ENCODE measurements at places on chromosomes 4 and X.

- DNase-seq, result no peak
Observed at GRCh38 chr4:76498550-76498949, 63.5 kb downstream of the SHROOM3 start.

DNA sequence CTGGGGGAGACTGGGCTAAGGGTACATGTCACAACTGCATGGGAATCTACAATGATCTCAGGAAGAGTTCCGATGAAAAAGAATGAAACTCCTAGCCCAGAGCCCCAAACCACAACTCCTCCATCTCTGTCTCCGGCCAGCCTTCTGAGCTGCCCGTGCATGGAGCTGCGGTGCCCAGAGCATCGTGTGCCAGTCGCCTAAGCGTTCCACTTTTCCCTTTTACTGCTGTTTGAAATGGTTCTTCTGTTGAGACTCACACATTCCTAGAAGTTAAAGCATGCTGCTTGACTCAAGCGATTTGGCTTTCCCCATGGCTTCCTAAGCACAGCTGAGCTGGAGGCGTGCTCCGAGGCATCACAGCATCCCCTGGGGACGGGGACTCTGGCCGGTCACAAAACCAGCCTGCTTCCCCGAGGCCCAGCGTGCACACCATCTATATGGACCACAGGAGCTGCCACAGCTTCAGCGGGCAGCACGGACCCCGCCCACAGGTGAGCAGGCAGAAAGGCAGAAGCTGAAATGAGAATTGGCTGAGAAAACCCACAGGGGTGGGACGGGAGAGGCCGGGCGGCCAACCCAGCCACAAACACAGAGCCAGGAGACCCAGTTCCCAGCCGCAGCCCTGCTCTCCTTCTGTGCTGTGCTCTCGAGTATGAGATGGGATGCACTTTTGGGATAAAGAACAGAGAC is 5.0 kb downstream of the CCNQ start:
- DNase-seq, result no peak

GRCh38 chr4:4486969-4487368 is 54.9 kb downstream of the STX18 start:
- DNase-seq, result no peak

DNA sequence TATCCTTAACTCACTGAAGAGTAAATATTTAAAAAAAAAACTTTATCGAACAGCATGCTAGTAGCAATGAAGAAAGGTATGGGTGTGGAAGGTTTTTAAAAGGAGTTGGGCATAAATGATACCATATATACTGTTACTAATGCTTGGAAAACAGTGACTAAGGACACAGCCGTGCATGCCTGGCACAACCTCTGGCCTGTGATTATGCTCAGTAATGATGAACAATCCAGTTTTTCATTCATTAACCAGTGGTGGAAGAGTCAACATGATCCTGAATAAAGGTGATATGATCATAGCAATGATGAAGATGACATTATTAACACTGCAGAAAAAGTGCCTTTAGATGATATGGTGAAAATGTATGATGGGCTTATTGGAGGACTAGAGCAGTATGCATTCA is 43.9 kb upstream of the GPR50 start:
- DNase-seq, result no peak

- DNase-seq, result no peak
Observed at GRCh38 chr4:57544811-57545654, 434.8 kb upstream of the IGFBP7 start.

GRCh38 chr4:47219586-47219985 is 188.2 kb downstream of the GABRB1 start:
- DNase-seq, result no peak

DNA sequence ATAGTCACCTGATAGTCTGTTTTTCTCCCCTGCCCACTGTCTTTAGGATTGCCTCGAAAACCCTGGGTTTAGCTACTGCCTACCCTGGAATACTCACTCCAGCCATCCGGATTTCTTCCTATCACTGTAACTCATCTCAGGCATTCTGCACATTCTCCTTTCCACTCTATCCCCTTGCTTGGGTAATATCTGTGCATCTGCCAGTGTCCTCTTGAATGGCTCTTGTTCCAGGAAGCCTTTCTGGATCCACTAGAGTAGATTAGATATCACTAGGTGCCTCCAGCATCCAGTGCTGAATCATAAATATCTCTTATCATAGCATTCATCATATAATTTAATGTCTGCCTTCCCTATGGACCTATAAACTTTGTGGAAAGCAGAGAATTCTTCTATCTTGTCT is 17.1 kb upstream of the GALNT7 start:
- no peak for DNase-seq

GRCh38 chr4:89598602-89599001 is 238.4 kb downstream of the SNCA start:
- no peak for DNase-seq

DNA sequence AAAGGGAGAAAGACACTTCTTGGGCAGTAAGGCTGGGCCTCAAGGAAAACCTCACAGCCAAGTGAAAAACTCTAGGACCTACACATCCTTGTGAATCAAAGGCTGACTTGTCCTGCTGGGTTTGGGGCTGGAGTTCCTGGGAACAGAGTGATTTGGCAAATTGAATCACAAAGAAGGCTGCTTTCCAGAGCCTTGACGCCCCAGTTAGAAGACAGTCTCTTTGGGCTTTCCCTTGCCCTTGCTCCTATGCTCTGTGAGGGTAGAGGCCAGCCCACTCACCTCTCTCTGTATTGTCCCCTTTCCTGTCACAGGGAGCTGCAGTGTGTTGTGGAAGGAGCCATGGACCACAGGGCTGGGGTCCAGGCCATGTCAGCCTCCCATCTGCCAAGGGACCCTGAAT is 9.6 kb downstream of the AMER1 start:
- no peak for DNase-seq

GRCh38 chr4:44738615-44739014 is 12.3 kb upstream of the GNPDA2 start:
- no peak for DNase-seq

- DNase-seq, result no peak
Observed at GRCh38 chr4:138978028-138978585, 37.5 kb upstream of the NOCT start.

GRCh38 chr4:8838961-8839431 is 32.6 kb downstream of the HMX1 start:
- DNase-seq, result no peak

DNA sequence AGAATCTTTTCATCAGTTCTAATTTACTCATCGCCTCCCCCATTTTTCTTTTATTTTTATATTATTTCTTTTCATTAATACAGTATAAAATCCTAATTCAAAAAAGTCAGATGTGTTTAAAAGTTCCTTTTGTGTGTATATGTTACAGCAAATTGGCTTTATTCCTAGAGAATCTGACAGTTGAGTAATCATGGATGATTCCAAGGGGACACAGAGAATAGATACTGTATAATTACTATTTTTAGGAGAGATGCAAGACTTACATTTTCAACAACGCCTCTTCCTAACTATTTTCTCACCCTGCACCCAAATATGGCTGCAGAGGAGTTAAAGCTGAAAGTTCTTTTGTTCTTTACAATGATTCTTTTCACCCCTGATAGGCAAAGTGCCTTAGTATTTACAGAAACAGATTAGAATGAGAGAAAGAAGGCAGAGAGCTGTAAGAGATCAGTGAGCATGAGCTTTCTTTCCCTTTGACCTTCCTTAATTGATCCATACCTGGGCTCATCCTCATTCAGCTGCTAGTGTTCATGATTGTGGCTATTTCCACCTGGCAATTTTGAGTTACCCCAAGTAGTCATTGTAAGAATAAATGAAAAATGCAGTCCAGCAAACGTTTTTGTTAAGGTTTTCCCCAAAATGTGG is 210.8 kb downstream of the SLC4A4 start:
- DNase-seq, result no peak

DNA sequence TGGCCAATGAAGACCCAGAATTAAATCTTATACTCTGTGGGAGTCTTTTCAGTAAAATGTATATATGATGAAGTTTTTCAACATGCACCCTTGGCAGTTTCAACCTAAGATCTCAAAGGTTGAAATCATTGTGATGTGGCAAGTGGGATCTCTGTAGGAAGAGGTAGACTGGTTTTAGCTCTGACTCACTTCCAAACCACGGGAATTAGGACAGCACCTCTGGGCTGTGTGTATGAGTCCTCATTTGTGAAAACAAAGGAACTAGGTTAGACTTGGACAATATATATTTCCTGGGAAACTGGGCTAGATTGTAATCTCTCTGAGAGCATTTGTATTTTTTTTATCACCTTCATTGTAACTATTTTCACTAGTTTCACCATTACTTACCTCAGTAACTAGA is 333.0 kb downstream of the ADGRL3 start:
- no peak for DNase-seq
